ENCODE measurements at places on chromosomes 2 and 18. TPM values are rescaled to one million over a fixed set of nuclear protein-coding genes. Genes with fewer than 3 reads are reported as not detected.

DNA sequence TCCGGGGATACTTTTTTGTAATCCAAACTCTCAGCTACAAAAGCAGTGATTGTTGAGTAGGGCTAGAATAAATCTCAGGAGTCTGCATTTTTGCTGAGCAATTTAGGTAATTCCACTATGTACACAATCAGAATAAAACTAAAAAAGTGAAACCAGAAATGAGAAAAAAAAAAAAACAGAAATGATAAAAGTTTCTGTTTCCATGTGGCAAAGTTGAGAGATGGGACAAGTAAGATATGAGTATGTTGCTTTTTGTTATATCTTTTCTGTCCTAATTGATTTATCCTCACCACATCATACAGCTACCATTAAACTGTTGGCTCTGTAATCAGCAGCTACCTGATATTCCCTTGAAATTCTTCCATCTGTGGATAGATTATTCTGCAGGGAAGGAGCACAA, 92.7 kb downstream of the VWC2L start:
- DNase-seq, result no peak

- no peak for DNase-seq
Observed at GRCh38 chr18:41155910-41156851, 798.9 kb upstream of the PIK3C3 start.

Gene TMEM37
- 3.5 TPM for total RNA-seq

- DNase-seq, result no peak
Observed at GRCh38 chr18:56615738-56616520, 22.5 kb downstream of the TXNL1 start.

- DNase-seq, result no peak
Observed at GRCh38 chr2:205984381-205984780, 101.6 kb downstream of the INO80D start.

DNA sequence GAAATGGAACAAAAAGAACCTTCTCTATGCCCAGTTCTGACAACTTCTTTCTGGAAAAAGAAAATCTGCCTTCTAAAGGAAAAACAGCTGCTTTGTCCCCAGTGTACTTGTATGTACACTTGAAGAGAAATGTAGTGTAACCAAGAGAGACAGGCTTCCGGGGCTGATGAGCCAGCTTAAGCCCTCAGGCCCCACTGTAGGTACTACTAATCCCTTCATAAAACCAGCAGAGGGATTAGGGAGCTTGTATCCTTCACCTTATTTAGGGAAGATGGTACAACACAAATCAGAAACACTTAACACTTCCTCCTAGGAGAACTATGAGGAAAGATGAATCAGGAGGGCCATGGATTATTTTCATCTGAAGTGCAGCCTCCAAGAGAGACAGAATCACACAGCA, 18.8 kb upstream of the SUCLG1 start:
- no peak for DNase-seq

DNA sequence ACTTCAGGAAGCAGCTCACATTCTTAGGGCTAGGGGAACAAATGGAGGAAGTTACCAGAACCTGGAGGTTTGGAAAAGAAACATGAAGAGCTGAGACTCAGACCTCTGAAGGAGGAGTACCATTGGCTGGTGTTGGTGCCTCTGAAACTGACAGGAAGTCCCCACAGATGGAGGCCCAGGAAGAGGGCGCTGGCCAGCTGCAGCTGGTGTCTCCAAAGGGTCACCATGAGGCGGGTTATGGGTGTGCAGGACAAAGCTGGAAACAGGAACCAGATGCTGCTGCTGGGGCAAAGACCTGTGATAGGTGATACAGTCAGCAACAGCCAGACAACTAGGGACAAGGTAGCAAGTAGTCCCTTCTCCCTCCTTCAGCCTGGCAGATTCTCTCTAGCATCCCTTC, 136.5 kb upstream of the SERPINE2 start:
- DNase-seq, result no peak

GRCh38 chr18:427005-427404, 73.5 kb downstream of the COLEC12 start:
- DNase-seq, result peak; percentile 57

- DNase-seq, result no peak
Observed at GRCh38 chr2:29729401-29729800, 192.0 kb downstream of the ALK start.

Gene ARHGAP28
- total RNA-seq, result 0.46 TPM

Gene UGT1A5
- not detected for total RNA-seq

Data from Caki2 (cell line).